ENCODE measurements at places on chromosomes 5 and 9.
A peak's percentile ranks its signal among the peaks of the same experiment; 100 is the strongest.

GRCh38 chr5:149938791-149939358, 5.7 kb downstream of the PDE6A start:
- no peak for DNase-seq
- peaks cover 74% of the 10 kb centered on the region for H3K4me1 ChIP-seq
- H3K4me3 ChIP-seq = no peak overlapping the region
- H3K27me3 ChIP-seq = no peaks in the 10 kb centered on the region
- no peaks in the 10 kb centered on the region for H3K36me3 ChIP-seq

- peaks cover 30% of the 10 kb centered on the region for H3K36me3 ChIP-seq
- DNase-seq = no peak
- H3K4me1 ChIP-seq = peaks cover 16% of the 10 kb centered on the region
- no peak overlapping the region for H3K27ac ChIP-seq
These were observed 27.9 kb downstream of the FBXW11 start for GRCh38 chr5:171978519-171978918.

GRCh38 chr5:149817539-149818060, 87.5 kb downstream of the PPARGC1B start:
- H3K4me3 ChIP-seq = no peak overlapping the region
- no peaks in the 10 kb centered on the region for H3K4me1 ChIP-seq
- no peak for DNase-seq
- H3K36me3 ChIP-seq = no peaks in the 10 kb centered on the region

DNA sequence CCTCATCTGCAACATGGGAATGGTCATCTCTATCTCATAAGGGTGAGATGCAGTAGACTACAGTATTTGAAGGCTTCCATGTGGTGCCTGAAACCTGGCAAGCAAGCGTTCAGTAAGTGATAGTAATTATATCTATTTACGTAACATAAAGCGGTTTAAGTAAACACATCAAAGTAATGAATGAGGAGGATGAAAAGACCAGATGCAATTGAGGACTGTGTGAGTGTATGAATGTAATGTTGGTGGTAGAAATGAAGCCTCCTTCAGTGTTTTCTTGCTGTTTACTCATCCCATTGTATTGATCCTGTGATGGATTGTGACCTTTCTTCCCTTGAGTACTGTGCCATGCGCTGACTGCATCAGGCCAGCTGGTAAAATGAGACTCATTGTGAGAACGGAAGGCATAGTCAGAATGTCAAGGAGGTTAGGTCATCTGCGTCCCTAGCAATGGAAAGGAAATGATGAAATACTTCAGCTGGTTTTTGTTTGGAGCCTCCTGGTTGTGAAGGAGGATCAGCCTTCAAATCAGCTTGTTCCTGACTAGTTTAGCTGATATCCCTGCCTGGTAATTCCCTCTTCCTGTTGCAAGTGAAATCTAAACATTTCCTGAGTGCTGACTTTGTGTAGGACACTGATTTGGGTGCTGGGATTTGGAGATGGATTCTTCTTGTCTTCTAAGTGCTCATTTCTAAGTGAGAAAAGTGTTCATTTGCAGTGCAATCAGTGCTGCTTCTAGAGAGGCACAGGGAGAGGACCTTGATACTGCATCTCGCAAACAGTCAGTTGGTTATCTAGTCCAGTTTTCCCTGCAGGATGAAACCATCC, 35.6 kb downstream of the TNFSF8 start:
- no peak overlapping the region for H3K4me3 ChIP-seq
- no peaks in the 10 kb centered on the region for H3K27me3 ChIP-seq
- H3K36me3 ChIP-seq = no peaks in the 10 kb centered on the region
- peaks cover 11% of the 10 kb centered on the region for H3K4me1 ChIP-seq

DNA sequence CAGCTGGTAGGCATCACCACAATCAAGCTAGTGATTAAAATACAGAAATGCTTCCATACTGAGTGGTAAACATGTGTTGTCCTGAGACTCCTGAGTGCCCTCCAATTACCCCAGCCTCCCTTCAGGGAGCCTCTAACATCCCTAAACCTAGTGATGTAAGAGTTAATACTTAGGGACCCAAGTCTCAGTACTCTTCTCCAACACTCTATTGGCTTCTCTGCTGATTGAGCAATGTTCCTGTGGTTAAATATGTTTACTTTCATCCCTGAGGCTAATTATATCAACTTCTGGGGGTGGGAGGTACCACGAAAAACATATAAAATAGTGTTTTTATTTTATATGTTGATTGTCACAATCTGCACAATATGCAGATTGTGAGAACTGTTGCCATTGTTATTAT, 5.0 kb downstream of the GRXCR2 start:
- no peak overlapping the region for H3K4me3 ChIP-seq
- no peak overlapping the region for H3K27ac ChIP-seq
- peaks cover 8% of the 10 kb centered on the region for H3K27me3 ChIP-seq
- H3K4me1 ChIP-seq = no peaks in the 10 kb centered on the region

GRCh38 chr5:131630963-131631350, 4.1 kb downstream of the RAPGEF6 start:
- H3K27ac ChIP-seq = no peak overlapping the region
- peaks cover 13% of the 10 kb centered on the region for H3K4me1 ChIP-seq
- peaks cover under 1% of the 10 kb centered on the region for H3K36me3 ChIP-seq
- no peak overlapping the region for H3K4me3 ChIP-seq

DNA sequence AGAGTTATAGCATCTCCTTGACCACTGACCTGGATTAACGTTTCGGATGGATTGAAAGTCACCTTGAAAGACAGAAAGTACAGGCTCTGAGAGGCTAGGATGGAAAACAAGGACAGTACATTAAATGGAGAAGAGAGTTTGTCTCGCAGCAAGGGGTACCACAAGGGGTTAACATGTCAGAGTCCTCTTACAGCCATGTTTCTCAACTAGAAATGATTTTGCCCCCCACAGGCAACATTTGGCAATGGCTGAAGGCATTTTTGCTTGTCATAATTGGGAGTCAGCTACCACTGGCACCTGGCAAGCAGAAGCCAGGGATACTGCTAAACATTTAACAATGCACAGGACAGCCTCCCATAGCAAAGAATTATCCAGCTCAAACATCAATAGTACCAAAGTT, 90.8 kb upstream of the EQTN start:
- peaks cover 66% of the 10 kb centered on the region for H3K4me1 ChIP-seq
- no peak for DNase-seq
- no peak overlapping the region for H3K27ac ChIP-seq

DNA sequence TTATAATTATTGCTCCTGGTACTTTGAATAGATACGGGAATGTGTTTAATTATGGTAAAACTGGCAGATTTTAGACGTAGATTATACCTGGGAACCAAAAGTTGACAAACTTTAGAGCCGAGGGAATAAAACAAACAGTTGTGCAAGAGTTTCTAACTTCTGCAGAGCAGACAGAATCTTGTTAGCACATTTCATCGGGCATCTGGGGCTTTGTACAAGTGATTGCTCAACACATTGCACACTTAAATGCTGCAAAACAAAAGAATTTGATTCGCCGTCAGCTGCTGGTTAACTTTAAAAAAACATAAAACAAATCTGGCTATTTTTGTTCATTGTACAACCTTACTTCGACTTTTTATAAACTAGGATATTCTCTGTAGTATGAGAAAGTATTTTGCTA, 398.1 kb downstream of the MAN2A1 start:
- no peak overlapping the region for H3K27ac ChIP-seq
- no peaks in the 10 kb centered on the region for H3K36me3 ChIP-seq
- peaks cover 4% of the 10 kb centered on the region for H3K4me1 ChIP-seq
- DNase-seq = no peak

- H3K27ac ChIP-seq = no peak overlapping the region
- H3K27me3 ChIP-seq = peaks cover 17% of the 10 kb centered on the region
- DNase-seq = no peak
- H3K4me1 ChIP-seq = peaks cover 8% of the 10 kb centered on the region
- H3K36me3 ChIP-seq = no peaks in the 10 kb centered on the region
These were observed 559.4 kb upstream of the ADAMTS16 start for GRCh38 chr5:4580772-4581171.

DNA sequence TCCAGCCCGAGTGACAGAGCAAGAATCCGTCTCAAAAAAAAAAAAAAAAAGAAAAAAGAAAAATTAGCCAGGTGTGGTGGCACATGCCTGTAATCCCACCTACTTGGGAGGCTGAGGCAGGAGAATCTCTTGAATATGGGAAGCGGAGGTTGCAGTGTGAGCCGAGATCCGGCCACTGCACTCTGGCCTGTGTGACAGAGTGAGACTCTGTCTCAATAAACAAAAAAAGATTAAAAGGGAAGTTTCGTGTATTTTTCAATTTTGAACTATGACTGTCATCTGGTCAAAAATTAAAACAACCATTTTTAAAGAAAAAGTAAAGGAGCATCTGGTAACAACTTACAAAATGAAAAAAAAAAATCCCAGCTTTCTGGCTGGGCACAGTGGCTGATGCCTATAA, 36.3 kb upstream of the PLIN2 start:
- DNase-seq = no peak
- H3K36me3 ChIP-seq = peaks cover 9% of the 10 kb centered on the region
- no peak overlapping the region for H3K4me3 ChIP-seq
- no peak overlapping the region for H3K27ac ChIP-seq
- H3K4me1 ChIP-seq = peaks cover 11% of the 10 kb centered on the region

DNA sequence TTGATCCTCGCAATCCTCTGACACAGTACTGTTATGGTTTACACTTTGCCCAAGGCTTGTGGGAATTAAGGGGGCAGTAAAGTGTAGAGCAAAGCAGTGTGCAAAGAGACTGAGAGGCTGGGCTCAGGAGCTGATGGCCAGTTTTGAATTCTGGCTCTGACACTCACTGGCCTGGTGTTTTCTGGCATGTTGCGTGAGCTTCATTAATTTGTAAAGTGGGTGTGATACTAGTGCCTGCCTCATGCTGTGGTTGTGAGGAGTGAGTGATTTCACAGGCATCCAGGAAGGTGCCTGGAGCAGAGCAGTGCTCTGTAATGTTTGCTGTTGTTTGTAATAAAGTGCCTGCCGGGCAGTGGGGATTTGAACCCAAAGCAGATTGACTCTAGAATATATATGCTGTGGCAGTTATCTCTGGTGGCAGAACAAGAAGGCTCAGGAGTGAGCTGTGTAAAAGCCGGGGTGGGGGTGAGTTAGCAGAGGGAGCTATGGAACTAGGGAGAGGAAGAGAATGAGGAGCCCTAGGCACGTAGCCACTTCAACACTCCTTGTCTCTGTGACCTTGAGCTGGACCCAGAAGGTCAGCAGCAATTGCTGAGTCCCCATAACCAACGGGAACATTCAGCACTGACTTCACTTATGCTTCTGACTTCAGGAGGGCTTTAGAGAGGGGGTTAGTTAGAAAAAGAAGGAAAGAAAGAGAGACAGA, 108.5 kb downstream of the DOCK2 start:
- H3K27me3 ChIP-seq = peaks cover 54% of the 10 kb centered on the region
- no peak for DNase-seq
- H3K4me3 ChIP-seq = no peak overlapping the region
- H3K4me1 ChIP-seq = no peaks in the 10 kb centered on the region
- H3K27ac ChIP-seq = no peak overlapping the region
- H3K36me3 ChIP-seq = no peaks in the 10 kb centered on the region

DNA sequence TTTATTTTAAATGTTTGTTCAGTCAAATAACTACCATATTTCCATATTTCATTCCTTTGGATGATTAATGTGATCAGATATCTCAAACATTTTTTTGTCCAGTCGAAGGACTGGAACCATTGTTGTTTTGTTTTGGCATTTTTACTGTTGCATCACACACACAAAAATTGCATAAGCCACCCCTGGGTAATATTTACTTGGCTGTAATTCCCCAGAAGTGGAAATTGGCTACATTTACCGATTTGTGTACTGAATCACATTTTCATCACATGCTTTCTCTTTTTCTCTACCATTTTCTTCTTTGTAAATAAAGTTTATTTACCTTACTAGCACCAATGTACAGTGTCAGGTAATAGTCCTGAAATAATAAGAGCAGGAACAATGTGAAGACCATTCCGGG, 1729.7 kb upstream of the WWC1 start:
- H3K27ac ChIP-seq = no peak overlapping the region
- H3K36me3 ChIP-seq = peaks cover 13% of the 10 kb centered on the region
- H3K4me1 ChIP-seq = peaks cover 9% of the 10 kb centered on the region

- H3K36me3 ChIP-seq = no peaks in the 10 kb centered on the region
- DNase-seq = no peak
- H3K27me3 ChIP-seq = peaks cover 3% of the 10 kb centered on the region
- H3K27ac ChIP-seq = no peak overlapping the region
- no peak overlapping the region for H3K4me3 ChIP-seq
- no peaks in the 10 kb centered on the region for H3K4me1 ChIP-seq
These were observed 184.1 kb upstream of the ADRA1B start for GRCh38 chr5:159732220-159732619.

GRCh38 chr9:94950579-94951323, 224.3 kb downstream of the AOPEP start:
- peak overlapping the region; percentile 92 for H3K27ac ChIP-seq
- no peak for DNase-seq
- H3K4me3 ChIP-seq = no peak overlapping the region
- no peaks in the 10 kb centered on the region for H3K27me3 ChIP-seq
- peaks cover under 1% of the 10 kb centered on the region for H3K36me3 ChIP-seq

DNA sequence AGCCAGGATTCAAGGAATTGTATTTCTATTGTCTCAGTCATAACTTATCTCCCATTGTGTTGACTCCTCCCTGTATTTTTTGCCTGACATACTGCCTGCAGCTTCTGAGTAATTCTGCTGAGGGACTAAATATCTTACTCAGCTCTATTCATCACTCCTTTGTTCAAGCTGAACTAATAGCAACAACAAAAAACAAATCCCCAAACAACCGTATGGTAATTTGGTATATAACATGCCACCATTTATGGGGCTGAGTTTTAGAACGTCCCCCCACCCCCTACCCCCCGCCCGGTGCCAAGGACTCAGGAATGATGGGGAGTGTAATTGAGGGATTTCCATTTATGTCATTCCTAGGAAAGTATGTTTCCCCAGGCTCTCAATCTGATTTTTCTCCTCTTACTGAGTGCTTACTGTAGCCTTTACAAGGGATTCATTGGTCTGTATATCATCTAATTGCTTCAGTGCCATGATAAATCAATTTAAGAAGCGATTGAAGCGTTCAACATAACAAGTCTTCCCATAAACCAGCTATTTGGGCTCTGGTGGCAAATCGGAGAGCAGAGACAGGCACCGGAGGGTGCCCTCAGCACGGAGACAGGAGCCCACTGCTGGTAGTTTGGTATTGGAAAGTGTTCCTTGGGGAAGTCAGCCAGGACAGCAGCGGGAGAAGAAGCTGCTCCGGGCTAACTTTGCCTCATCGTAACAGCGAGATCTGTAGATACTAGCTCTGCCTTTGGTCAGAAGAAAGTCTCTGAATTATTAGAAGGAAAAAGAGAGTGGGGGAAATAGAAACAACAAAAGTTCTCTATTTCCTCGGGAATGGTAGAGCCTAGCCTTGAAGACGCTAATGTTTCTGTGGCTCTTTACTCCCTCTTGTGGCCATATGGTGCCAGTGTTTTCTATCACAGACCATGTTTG, 40.7 kb upstream of the HSD17B4 start:
- DNase-seq = peak; percentile 49
- H3K4me3 ChIP-seq = peak overlapping the region; percentile 85
- peaks cover under 1% of the 10 kb centered on the region for H3K27me3 ChIP-seq
- peak overlapping the region; percentile 97 for H3K27ac ChIP-seq

- no peaks in the 10 kb centered on the region for H3K27me3 ChIP-seq
- peaks cover 57% of the 10 kb centered on the region for H3K4me1 ChIP-seq
- peak overlapping the region; percentile 100 for H3K27ac ChIP-seq
- H3K36me3 ChIP-seq = no peaks in the 10 kb centered on the region
- DNase-seq = no peak
- H3K4me3 ChIP-seq = peak overlapping the region; percentile 98
These were observed 616 bp downstream of the ABL1 start for GRCh38 chr9:130835441-130836298.
